GM13977 (cell line): ENCODE measurements at places on chromosomes 13 and 19.
A peak's percentile ranks its signal among the peaks of the same experiment; 100 is the strongest.

DNA sequence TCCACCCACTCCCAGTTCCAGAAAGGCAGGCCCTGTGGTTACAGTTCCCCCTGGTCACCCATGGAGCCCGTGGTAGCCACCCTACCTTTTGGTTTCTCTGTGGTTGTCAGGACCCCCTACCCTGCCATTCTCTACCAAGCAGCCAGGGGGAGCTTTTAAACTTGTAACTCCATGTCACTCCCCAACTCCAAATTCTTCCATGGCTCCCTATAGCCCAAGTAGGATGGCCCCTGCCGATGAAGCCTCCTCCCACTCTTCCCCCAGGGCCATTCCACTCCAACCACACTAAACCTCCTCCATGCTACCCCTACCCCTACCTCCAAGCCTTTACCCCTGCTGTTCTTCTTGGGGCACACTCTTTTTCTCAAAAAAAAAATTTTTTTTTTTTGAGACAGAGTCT, 2.2 kb downstream of the S1PR2 start:
- peak; percentile 75 for DNase-seq

- no peak for DNase-seq
These were observed 74.4 kb downstream of the FGF9 start for GRCh38 chr13:21745307-21745706.

DNA sequence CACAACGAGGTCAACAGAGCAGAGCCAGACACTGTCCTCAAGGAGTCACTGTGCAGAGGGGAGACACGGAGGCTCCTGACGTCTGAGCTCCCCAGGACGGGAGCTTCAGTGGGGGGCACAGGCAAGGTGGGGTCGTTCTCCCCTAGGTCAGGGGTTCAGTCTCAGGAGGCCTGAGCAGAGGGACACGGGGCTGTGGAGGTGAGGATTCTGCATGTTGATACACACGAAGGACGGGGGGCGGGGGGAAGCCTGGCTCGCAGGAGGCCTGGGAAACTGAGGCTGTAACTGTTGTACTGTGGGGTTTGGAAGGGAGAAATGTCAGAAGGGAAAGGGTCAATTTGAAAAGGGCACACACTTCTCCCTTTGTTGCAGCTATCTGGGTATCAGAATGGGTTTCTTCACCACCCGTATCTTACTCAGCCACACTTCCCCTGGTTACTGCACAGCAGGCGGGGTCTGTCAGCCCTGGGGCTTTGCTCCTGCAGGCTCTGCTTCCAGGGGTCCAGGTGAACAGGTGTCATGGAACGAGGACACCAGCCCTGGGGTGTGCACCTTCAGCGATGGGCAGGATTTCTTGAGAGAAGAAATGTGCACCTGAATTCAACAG, 748 bp upstream of the SIGLEC8 start:
- no peak for DNase-seq

DNA sequence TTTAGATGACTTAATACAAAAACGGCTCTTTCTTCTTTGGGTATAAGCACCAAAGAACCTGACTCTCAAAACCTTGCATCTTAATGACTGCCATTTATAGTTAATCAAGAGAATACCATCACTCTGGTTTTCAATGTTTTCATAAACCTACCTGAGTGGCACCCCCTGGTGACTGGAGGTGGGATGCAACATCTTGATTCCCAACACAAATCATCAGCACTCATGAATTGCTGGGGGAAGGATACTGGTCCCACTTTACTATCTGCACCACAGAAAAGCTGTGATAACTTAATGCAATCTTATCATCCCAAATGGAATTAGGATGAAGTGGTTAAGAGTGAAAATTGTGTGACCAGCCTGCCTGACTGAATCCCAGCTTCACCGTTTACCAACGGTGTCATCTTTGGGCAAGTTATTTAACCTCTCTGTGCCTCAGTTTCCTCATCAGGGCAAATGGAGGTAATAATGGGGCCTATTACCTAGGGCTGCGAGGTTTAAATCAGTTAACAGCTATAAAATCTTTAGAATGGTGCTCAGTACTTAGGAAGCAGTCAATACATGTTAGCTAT, 366.4 kb downstream of the KLF12 start:
- DNase-seq: no peak

DNA sequence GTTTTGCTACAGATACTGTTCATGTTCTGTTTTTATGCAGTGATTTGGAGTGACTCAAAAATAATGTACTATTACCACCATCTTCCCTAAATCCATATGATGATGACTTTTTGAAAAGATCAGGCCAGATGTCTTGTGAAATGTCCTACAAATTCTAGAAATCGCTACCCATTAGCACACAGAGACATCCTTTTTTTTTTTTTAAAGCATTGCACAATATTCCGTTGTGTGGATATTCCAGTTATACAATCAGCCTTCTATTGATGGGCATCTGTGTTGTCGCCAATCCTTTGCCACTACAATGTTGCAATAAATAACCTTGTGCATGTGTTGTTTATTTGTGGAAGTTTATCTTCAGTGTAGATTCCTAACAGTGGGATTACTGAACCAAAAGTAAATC, 24.5 kb downstream of the ZDHHC20 start:
- DNase-seq: no peak

DNA sequence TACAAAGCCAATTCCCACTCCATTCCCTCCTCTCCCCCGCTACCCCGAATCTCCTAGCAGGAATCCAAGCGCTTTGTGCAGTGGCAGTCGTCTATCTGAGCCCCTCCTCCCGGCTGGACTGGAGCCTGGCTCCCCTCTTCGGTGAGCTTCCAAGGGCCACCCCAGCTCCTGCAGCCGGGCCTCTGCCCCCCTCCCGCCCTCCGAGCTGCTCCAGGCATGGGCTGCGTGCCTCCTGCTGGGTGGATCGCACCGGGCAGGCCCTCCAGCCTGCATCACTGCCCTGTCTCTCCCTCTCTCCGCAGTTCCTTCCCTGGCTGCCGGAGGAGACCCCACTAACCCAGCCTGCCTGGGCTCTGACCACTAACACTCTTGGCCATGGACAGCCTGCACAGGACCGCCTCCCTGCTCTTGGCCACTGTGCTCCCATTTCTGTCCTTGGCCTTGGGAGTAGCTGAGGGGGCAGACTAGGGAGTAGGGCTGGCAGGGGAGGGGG, 12.9 kb upstream of the LENG8 start:
- no peak for DNase-seq

- DNase-seq: no peak
These were observed 361.1 kb upstream of the SLITRK1 start for GRCh38 chr13:84243340-84243739.

GRCh38 chr19:38095411-38096308, 128.4 kb downstream of the DPF1 start:
- peak; percentile 71 for DNase-seq

DNA sequence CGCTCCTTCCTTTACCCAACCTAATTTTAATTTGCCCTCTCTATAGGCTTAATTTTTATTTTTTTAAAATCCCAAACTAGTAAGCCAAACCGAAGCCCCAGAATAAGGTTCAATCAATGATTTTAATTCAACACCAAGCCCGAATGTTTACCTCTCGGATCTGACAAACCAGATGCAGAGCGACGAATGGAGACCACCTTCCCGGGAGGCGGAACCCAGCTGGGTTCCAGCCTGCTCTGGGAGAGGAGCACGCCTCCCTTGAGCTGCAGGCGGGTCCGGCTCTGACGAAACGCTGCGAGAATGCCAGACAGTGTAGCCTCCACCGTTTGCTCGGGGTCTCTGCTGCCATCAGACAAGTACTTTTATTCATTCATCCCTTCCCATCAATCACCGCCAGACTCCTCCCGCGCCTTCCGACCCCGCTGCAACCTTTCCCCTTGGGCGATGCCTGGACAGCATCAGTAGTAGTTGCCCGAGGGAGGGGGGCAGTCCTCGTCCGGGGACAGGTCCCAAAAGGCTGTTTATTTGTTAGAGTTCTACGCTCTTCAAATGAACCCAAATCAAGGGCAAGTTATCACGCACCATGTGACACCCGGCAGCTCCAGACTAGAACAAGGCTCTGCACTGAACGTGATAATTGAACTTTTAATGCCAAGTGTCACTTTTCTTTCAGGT, 752 bp upstream of the EDNRB start:
- DNase-seq: no peak

DNA sequence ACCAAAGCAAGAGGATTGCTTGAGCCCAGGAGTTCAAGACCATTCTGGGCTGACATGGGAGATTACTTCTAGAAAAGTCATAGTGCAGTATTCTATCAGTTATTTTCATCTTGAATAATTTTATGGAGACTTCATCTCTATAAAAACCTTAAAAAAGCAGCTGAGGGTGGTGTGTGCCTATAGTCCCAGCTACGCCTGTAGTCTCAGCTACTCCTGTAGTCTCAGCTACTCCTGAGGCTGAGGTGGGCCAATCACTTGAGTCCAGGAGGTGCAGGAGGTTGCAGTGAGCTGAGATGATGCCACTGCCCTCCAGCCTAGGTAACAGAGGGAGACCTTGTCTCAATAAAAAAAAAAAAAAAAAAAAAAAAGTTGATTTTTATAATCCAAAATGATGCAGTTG, 22.1 kb upstream of the KCTD4 start:
- DNase-seq: no peak

- DNase-seq: peak; percentile 11
These were observed 111.3 kb downstream of the ZNF486 start for GRCh38 chr19:20278342-20278741.

DNA sequence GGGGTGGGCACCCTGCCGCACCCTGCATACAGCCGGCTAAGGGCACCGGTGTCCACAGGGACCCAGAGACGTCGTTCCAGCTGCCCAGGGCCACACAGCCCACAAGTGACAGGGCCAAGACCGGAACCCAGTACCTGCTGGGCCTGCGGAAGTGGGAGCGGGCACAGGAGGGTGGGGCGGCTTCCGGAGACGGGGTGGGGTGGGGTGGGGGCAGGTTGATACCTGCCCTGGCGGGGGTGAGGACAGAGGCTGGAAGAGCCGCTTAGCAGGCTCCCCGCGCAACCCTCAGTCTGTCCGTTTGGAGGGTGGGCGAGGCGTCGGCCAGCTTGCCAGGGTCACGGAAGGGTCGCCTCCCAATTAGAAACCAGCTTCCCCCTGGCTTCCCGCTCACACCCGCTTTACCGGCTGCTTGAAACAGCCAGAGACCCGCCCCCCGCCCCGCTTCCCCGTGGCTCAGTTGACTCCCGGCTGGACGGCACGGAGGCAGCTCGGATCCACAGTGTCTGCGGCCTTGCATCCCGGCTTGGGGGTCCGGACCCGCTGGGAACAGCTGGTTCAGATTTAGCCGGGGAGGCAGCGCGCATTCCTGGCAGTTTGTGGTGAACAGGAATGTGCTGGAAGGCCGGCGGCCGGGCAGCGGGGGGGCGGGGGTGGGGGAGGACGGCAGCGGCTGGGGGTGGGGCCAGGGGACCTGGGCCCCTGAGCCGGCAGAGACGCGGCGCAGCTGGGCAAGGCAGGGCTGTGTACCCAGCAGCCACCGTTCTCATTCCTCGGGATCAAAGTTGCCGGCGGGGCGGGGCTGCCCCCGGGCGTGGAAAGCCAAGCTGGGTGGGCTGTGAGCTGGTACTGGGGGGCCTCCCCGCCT, 1.9 kb downstream of the CNN2 start:
- peak; percentile 80 for DNase-seq

GRCh38 chr19:1810439-1811160, 1.5 kb downstream of the ATP8B3 start:
- no peak for DNase-seq

GRCh38 chr13:39035204-39035603, 2.7 kb downstream of the PROSER1 start:
- no peak for DNase-seq

DNA sequence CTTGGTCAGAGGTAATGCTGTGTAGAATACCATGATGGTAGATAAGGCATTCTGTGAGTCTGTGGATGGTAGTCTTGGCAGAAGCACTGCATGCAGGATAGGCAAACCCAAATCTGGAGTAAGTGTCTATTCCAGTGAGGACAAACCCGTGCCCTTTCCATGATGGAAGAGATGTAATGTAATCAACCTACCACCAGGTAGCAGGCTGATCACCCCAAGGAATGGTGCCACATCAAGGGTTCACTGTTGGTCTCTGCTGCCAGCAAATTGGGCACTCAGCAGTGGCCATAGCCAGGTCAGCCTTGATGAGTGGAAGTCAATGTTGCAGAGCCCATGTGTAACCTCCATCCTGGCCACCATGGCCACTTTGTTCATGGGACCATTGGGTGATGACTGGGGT, 155.0 kb downstream of the RAP2A start:
- DNase-seq: no peak

- DNase-seq: no peak
These were observed 783 bp upstream of the ZNF587B start for GRCh38 chr19:57829316-57829715.

DNA sequence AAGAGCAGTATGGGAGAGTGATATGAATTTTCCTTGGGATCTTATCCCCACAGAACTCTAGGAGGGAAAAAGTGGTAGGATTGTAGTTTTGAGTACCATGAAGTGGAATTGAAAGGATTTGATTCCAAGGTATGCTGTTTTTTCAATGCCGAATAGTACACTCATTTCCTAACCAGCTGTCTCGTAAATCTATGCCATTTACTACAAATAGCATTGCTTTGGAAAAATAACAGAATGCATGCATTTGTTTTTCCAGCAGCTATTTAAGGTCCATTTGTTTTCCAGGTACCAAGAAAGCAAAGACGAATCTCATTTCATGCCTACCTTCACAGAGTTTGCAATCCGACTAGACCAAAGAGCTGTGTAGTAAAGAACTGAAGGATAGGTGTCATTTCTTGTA, 10.5 kb downstream of the POLR1D start:
- DNase-seq: no peak
